ENCODE measurements at places on chromosomes 7 and 10.

DNA sequence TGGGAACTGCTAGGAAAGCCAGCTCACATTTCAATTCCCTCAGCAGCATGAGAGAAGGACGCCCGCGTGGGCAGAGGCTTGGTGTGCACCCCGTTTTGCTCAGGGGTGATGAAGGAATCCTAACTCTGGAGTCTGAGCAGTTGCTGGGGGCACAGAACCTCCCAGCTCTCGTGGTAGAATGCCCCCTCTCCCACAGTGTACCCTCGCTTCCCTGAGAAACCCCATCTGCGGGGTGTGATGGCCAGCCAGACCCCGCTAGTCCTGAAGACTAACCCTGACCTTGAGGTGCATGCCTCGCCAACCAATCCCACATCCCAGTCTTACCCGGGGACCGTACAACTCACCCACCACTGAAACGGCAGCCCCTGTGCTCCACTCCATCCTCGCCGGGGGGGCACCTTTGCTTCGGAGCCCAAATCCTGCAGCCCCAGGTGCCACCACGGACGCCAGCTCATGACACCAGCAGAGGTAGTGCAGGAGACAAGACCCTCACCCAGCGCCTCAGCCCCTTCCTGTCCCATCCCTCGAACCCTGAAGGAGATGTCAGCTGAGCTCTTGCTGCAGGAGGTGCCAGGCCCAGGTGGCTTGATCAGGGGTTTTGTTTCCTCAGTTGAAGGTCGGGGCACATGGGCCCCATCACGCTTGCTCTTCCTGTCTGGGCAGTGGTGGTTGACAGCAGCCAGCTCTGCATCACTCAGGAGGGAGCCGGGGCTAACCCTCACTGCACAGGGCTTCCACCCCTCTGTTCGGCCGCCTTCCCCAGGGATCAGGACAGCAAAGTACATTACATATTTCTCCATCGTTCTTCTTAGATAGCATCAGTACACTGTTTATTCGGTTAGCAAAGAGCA is 236.5 kb downstream of the MGMT start:
- DNase-seq = no peak

DNA sequence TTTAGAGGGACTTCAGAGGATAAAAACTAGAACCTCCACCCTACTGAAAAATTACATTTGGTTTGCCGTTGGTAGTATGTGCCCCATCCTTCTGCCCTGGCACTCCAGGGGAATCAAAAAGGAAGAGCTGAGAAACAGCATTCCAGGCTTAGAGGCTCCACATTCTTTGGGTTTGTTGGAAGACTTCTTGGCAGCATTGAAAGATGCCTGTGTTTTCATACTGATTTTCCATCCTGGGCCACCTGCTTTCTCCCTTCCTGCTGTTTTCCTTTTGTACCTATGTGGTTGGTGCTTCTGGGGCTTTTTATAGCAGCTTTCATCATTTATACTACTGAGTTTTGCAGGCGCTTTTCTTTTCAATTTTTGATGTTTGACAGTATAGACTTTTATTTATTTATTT is 61.7 kb downstream of the AUTS2 start:
- no peak for DNase-seq

DNA sequence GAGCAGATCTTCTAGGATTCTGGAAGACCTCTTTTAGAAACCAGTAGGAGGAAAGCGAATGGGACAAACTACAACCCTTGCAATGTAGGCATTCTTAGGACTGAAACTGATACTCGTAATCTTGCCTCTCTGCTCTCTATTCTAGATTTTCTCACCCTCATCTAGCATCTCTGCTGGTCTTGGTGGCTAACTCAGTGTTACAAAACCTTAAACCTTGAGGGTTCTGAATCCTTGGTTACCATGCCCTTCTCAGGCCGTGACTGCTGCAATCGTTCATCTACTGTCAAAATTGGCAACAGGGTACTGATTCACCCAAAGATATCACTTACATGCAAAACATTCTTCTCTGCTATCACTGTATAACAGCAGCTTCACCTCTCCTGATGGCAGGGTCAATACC is 55.2 kb downstream of the SAMD9 start:
- no peak for DNase-seq

DNA sequence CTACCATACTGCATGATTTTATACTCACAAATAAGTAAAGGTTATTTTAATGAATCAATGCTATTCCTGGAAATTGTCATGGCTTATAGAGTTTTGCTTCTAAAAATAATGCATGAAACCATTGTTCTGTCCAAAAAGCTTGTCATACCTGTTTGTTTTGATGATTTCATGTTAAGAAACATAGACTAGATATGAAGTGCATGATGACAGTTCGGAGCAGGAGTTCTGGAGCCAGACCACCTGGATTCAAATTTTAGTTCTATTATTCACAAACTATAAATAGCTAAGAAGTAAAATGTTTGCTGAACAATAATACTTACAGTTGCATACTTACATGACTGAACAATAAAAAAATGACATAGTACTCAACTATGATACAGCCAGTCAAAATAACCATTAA is 107.0 kb upstream of the AKR1E2 start:
- DNase-seq = no peak

- DNase-seq = no peak
These were observed 22.3 kb downstream of the PIK3CG start for GRCh38 chr7:106887421-106887820.

DNA sequence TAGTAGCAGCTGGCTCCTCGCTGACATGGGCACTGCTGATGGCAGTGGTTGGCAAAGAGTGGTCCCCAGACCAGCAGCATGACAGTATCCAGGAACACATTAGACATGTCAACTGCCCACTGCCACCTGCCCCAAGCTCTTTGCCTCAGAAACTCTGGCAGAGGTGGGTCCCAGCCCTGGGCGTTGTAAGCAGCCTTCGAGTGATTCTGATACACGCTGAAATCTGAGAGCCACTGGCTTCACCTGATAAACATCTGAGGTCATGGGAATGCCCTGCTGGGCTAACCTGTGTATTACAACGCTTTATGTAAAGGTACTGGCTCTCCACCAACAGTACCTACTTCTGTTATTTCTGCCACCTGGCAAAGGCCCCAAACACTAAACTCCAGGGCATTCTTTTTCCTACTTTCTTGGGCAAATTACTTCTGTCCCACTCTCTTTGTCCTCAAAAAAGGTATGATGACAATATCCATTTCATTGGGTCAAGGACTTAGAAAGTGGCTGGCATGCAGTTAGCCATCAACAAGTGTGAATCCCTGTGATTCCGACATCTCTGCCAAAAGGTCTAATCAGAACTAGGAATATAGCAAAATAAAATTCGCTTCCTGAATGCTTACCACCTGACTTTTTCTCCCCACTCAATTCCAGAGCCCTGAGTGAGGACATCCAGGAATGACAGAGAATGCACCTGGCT is 9.2 kb downstream of the SGMS1 start:
- no peak for DNase-seq

- no peak for DNase-seq
These were observed 11.0 kb upstream of the IL6 start for GRCh38 chr7:22715969-22716368.

DNA sequence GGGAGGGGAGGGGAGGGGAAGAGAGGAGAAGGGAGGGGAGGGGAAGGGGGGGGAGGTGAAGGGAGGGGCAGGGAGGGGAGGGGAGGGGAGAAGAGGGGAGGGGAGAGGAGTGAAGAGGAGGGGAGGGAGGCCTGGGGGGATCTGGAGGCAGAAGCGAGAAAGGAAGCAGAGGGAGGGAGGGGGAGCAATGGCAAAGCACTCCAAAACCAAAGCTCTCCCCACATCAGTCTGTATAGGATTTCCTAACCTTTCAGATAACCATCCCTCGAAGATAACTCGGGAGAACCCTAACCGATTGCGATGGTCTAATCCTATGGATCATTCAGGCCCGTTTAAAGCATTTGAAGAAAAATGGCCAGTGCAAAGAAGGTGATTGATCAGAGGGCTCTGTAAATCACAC is 19.0 kb downstream of the EBF3 start:
- DNase-seq = no peak

- no peak for DNase-seq
These were observed 470.8 kb upstream of the DPP6 start for GRCh38 chr7:153581419-153581818.

DNA sequence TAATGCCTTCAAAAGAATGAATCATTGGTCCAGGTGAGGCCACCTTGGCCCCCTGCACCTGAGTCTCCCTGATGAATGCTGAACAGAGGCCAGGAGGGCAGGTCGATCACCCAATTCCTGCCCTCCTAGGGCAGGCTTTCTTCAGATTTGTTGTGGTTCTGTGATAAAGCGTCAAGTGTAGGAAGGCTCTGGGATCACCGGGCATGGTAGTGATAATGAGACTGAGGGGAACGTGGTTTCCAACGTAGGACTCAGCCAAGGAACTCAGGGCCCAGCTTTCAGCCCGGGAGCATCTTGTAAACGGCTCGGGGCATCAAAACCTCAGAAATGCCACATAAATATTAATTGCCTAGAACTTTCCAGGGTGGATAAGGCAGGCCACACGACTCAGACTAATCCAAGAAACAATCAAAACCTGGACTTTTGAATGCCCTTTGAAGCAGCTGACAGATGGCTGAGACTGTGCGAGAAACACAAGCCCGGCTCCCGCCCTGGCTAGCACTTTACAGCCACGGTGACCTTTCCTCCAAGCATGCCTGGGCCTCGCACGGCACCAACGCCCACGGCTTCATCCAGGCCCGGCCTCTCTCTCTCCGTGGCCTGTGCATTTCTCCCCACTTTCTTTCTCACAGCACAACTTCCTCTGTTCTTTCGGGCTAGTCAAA is 239.3 kb upstream of the GRB10 start:
- DNase-seq = no peak

DNA sequence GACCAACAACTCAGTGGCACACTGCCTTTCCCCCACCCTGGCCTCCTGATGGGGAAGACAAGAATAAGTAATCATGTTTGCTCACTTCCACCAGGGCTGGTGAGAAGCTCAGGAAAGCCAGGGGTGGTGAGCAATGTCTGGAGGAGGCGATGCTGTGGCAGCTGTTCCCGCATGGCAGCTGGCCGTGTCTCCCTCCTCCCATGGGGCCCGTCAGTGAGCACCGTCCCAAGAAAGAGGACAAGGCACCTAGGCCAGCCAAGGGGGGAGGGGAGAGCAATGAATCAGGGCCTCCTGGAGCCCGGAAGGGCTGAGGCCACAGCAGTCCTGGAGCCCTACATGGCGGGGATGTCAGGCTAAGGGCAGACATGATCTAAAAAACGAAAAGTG is 69.2 kb upstream of the INSIG1 start:
- DNase-seq = no peak

- no peak for DNase-seq
These were observed 3.7 kb downstream of the TRIL start for GRCh38 chr7:28954471-28954870.

DNA sequence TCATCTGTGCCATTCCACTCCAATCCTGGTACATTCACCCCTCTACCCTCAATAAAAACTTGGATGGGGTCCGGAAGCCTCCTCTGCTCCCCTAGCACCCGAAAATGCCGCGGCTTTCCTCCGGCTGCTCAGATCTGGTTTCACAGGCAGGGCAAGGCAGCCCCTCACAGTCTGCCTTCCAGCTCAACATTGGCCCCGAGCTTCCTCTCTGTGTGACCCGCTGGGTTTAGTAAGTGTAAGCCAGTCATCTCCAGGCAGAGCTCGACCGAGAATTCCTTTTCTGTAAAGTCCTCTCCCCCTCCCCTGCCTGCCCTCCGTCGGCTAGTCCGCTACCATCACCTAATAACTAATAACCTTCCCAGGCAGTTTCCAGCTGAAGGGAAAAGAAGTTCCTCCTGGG is 3.4 kb downstream of the INHBA start:
- no peak for DNase-seq

- no peak for DNase-seq
These were observed 22.5 kb upstream of the VIPR2 start for GRCh38 chr7:159167139-159167538.

DNA sequence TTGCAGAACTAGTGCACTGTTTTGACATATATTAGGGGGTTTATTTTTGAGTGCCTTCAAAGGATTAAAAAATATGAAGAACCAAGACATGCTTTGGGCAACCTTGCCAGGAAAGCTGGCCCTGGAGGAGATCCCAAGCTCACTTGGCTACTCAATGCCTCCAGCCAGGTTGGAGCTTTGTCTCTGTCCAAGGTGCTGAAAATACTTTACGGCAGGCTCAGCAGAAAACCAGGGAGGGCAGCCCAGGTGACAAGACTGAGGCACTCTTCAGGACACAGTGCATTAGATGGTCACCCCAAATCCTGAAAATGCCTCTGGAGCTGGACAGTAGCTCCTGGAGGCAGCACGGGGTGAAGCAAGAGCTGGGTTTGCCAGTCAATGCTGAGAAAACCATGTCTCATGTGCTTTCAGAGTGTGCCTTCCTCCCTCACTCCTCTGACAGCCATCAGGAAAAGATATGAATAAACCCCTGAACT is 5.8 kb upstream of the KCNH2 start:
- no peak for DNase-seq

DNA sequence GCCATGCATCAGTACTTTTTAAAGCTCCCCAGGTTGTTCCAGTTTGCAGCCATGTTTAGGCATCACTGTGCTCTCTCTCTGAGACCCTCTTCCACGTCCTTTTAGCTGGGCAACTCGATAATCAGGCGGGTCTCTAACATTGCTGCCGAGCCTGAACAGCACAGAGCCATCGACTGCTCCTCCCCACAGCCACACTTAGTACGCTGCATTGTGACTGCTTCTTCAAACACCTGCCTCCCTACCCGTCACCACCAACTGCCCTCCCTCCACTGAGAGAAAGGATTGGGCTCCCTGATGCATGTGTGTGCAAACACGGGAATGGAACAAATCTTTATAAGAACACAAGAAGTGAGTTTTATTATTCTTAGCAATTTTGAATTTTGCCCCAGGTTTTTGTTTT is 11.4 kb upstream of the TACR2 start:
- DNase-seq = no peak

Data from SJSA1 (cell line).